ENCODE measurements at places on chromosomes 16 and 17.

GRCh38 chr16:26247063-26247462 is 555.3 kb downstream of the HS3ST4 start:
- no peak for DNase-seq

DNA sequence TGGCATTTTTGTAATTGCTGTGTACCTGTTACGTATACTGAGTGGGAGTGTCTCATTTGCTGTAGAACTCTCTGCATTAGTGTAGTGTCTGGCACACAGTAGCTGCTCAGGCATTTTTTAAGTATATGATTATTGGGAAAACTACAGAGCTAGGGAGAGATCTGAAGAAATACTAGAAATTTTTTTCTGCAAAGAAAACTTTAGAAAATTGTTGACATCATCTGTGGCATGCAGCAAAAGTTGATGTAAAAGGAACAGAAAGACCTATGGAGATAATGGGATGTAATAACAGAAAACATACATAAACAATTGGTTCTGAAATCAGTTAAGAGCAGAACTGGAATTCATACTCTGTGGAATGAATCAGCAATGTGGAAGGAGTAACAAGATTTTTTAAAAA is 11.6 kb downstream of the CLTC start:
- no peak for DNase-seq

- no peak for DNase-seq
Observed at GRCh38 chr16:4426722-4427372, 1.2 kb downstream of the DNAJA3 start.

DNA sequence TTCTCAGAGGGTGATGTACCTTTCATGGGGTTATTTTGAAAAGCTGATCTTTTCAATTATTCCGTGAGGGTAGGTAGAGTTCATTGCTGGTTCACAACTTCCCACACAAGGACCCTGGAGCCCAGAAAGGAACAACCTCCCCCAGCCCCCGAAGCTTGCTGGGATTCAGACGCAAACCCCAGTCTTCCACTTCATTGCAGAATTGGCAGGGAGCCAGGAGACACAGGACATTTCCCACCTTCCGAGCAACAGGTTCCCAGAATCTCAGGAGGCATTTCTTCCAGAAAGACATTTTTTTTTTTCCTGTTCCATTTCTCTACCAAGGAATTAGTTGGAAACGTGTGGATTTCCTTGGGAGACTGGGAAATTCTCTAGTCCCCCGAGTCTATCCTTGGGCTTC is 106.1 kb downstream of the GP2 start:
- no peak for DNase-seq

GRCh38 chr17:44935116-44935515 is 12.5 kb downstream of the KIF18B start:
- DNase-seq: no peak

- no peak for DNase-seq
Observed at GRCh38 chr16:68470461-68471150, 22.3 kb upstream of the SMPD3 start.

- DNase-seq: no peak
Observed at GRCh38 chr17:31570951-31571892, 179.7 kb downstream of the RAB11FIP4 start.

GRCh38 chr17:73552300-73553048 is 91.8 kb downstream of the SDK2 start:
- no peak for DNase-seq

GRCh38 chr17:56434610-56435009 is 158.9 kb upstream of the NOG start:
- DNase-seq: no peak

GRCh38 chr16:66228792-66229191 is 137.7 kb upstream of the CDH5 start:
- DNase-seq: no peak

DNA sequence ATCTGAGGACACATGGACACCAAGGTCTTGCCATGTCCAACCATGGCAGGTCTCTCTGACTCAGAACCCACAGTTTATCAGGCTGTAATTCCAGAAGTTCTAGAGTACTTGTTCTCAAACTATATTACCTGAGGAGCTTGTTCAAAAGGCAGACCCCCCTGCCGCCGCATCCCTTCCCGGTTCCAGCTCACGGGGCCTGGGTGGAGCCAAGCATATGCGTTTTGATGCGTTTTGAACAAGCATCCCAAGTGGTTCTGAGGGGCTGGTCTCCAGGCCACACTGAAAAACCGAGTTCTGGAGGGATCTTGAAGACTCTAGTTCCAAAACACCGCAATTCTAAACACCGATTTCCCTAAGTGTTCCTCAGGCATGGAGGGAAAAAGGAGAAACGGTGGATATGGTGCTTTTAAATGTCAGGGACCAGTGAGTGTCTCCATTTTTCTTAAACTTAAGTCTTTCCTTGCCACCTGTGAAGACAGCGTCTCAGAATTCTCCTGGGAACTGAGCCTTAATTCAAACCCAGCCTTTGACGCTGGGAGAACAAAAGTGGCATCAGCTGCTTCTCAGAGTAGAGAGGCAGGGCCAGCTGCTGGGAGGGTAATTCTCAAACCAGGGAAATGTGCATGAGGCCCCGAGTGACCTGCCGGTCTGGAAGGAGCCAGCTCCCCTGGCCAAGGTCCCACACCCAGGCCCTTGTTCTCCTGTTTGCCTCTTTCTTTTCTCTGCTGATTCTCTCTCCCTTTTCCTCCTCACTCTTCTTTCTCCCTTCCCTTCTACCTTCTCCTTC is 84.4 kb upstream of the PLCG2 start:
- no peak for DNase-seq

GRCh38 chr17:40371261-40371929 is 6.9 kb upstream of the GJD3 start:
- DNase-seq: no peak

- DNase-seq: no peak
Observed at GRCh38 chr17:82492643-82493225, 26.8 kb upstream of the FOXK2 start.

DNA sequence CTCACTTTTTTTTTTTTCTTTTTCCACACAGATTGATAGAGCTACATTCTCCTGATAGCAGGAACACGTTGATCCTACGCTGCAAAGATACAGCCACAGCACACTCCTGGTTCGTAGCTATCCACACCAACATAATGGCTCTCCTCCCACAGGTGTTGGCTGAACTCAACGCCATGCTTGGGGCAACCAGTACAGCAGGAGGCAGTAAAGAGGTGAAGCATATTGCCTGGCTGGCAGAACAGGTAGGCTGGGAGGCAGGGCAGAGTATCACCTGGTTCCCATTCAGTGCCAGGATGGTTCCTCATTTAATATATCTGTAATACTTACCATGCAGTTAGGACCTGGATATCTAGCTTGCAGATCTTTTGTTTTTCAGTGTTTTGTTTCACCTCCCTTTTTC is 51.1 kb upstream of the VPS4A start:
- DNase-seq: no peak

- DNase-seq: no peak
Observed at GRCh38 chr16:79801646-79802045, 201.1 kb upstream of the MAF start.

- no peak for DNase-seq
Observed at GRCh38 chr17:14061666-14062560, 7.4 kb upstream of the COX10 start.

- DNase-seq: no peak
Observed at GRCh38 chr16:71380831-71381230, 22.3 kb downstream of the CALB2 start.

GRCh38 chr16:305916-306626 is 23.1 kb downstream of the PDIA2 start:
- DNase-seq: no peak

DNA sequence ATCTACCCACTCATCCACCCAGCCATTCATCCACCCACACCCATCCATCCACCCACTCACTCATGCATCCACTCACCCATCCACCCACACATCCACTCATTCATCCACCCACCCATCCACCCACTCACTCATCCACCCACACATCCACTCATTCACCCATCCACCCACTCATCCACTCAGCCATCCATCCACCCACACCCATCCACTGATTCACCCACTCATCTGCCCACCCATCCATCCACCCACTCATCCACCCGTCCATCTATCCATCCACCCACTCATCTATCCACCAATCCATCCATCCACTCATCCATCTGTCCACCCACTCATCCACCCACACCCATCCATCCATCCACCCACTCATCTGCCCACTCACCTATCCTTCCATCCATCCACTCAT is 17.3 kb downstream of the NATD1 start:
- DNase-seq: no peak

DNA sequence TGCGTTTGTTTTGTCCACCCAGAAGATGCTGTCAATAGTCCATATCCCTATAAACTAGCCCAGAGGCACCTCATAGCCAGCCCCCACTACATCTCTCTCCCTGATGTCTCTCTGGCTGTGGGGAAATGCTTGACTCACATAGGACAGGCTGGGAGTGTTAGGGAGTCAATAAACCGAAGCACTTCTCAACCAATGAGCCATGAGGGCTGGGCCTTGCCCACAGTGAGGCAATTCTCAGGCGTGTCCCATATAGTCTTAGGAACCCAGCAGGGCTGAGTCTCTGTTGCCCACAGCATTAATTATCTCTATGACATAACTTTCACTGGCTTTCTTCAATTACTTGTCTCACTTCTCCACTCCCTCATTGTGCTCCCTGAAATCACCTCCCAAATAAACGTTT is 387.3 kb upstream of the CDH11 start:
- no peak for DNase-seq

DNA sequence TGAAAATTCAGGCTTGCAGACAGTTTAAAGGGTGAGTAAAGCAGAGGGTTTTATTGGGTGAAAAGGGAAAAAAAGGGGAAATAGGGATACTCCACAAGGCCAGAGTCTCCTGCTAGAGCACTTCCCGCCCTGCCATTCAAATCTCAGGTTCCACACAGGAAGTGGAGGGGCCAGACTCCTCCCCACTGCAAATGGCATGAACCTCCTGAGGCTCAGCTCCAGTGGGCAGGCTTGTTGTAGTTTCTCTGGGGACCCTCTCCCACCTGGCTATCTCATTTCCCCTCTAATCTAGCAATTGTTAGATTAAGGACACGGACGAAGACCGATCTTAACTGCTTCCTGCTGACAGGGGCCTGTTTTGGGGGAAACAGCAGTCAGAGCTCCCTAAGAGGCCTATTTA is 43.4 kb downstream of the TAOK1 start:
- no peak for DNase-seq

DNA sequence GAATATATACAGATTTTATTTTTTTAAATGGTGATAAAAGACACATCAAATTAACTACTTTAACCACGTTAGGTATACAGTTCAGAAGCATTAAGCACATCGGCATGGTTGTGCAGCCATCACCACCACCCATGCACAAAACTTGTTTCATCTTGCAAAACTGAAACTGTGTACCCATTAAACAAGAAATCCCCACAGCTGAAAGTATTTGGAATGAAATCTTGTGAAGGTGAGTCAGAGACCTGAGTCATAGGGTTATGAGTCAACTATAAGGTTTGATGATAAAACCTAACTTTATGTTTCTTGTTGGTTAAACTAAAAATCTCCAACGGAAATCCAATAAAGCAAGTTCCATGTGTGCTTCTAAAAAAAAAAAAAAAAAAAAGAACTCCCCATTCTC is 561.6 kb upstream of the PSMD7 start:
- no peak for DNase-seq

GRCh38 chr17:4584917-4585637 is 748 bp downstream of the SMTNL2 start:
- DNase-seq: no peak

DNA sequence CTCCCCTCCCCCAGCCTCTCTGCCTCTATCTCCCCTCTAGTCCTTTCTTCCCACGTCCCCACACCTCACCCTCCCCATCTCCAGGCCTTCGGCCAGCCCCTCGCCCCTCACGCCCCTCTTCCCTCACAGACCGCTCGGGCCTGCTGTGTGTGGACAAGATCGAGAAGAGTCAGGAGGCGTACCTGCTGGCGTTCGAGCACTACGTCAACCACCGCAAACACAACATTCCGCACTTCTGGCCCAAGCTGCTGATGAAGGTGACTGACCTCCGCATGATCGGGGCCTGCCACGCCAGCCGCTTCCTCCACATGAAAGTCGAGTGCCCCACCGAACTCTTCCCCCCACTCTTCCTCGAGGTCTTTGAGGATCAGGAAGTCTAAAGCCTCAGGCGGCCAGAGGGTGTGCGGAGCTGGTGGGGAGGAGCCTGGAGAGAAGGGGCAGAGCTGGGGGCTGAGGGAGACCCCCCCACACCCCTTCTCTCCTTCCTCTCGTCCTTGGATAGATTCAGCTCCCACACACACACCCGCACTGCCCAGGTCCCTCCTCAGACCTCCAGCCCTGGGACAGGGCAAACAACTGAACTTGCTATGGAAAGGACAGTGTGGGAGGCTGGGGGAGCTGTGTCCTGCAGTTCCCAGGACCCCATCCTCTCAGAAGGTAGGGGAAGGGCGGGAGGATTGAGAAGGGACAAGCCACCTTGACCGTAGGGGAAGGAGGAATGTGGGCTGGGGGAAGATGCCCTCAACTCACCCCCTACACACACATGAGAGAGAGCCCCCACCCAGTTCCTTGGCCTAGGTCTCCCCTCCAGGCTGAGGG is 11.1 kb downstream of the NR1D1 start:
- no peak for DNase-seq

DNA sequence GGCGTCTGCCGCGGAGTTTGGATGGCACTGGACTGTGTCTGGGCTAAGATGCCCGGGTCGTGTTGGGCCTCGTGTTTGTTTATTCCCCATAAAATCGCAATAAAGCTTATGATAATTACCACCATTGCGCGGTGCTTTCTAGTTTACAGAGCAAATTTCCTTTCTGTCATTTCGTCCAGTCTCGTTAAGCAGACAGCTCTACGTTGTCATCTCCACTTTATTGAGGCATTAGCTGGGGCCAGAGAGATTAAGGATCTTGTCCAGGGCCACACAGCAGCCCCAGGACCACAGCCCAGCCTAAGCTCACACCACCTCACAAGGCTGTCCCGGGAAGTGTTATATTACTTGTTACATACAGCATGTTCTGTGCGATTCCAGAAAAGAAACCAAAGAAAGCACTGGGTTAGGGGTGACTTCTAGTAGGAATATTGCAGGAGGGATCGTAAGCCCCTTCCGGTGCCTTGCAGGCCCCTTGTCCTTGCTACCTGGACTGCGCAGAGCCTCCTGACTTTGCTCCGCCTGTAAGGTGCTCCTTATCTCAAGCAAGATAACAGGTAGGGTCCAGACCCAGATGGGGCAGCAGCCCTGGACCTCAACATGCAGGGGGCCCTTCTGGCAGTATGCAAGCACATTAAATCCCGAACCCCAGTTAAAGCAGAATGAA is 6.3 kb downstream of the NOS2 start:
- no peak for DNase-seq

GRCh38 chr17:75847614-75848522 is 3.7 kb upstream of the UNC13D start:
- DNase-seq: no peak

- no peak for DNase-seq
Observed at GRCh38 chr17:4808378-4808767, 1.4 kb downstream of the PLD2 start.

DNA sequence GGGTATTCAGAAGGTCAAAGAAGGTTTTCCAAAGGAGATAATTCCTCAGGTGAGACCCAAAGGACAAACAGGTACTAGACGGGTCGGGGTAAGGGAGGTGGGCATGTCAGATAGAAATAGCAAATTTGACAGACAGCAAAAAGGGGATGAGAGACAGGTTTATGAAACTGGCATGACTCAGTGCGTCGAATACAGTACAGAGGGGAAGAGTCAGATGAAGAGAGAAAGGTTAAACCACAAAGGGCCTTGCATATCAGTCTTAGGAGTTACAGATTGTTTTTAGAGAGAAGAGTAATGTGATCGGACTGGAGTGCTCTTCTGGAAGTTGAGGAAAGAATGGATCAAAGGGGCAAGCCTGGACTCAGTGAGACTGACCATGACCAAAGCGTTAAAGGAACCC is 88.4 kb downstream of the ZZEF1 start:
- DNase-seq: no peak

GRCh38 chr16:2468233-2468724 is 2.8 kb upstream of the NTN3 start:
- no peak for DNase-seq

All from activated CD8-positive, alpha-beta memory T cell treated with anti-CD3 and anti-CD28 coated beads for 1 hour (primary cell).